NCI-H1105 (cell line): ENCODE measurements at places on chromosomes 2 and 18.

DNA sequence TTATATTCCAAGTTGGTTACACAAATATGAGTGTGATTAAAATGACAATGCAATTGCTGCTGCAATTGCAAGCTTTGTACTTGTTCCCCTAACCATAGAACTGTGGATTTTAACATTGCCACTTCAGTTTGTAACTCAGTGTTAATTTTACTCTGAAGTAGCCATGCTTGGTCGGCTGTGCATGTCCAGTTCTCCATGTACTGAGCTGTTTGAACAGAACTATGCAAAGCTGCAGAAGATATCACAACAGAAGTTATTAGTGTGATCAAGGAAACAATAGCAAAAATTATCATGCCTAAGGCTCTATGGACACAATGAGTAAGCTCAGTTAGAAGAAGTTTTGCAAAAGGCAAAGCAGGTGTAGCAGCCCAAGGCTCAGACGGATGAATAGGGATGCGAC is 45.3 kb downstream of the CXCR4 start:
- no peak for DNase-seq

- DNase-seq: no peak
These were observed 62.0 kb downstream of the HNRNPLL start for GRCh38 chr2:38540580-38541286.

DNA sequence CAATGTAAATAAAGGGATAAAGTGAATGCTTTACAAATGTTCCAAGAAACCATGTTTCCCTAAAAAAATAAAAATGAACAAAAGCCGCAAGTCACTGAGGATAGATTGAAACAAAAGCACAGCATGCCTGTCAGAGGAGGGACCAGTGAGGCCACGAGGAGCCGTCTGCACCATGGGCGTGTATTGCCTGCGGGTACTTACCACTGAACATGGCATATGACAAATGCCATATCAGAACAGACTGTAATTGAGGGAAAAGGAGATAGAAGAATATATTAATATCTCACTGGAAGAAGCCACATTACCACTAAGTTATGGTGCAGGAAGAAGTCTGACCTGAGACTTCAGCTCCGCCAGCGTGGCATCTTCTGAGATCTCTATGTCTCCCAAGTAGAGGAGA is 75.8 kb downstream of the USP40 start:
- DNase-seq: no peak

- no peak for DNase-seq
These were observed 19.9 kb downstream of the CELF4 start for GRCh38 chr18:37545461-37546271.

- DNase-seq: no peak
These were observed 10.5 kb downstream of the CAPN10 start for GRCh38 chr2:240597054-240597418.

- DNase-seq: no peak
These were observed 39.9 kb upstream of the EDAR start for GRCh38 chr2:109028738-109029489.

DNA sequence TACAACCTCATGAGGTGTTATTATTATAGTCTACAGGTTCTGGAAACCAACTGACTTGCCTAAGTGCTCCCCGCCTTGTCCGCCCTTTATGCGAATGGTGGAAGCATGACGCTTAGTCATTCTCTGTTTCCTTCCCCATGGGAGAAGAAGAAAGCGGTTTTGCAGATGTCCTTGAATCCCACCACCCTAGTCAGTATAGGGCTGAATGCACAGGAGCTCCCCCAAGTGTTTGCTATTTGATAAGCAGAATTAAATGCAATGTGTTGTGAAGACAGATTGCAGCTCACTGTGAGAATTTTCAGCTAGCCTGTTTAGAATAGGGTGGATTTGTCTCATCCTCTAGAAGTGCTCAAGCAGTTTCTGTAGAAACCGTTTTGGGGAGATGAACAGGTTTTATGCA is 652.0 kb downstream of the DCC start:
- no peak for DNase-seq
